Upper lobe of left lung (tissue), 6 donors: ENCODE measurements at places on chromosomes 11 and 22. TPM values are rescaled to one million over a fixed set of nuclear protein-coding genes. Genes with fewer than 3 reads are reported as not detected.

DNA sequence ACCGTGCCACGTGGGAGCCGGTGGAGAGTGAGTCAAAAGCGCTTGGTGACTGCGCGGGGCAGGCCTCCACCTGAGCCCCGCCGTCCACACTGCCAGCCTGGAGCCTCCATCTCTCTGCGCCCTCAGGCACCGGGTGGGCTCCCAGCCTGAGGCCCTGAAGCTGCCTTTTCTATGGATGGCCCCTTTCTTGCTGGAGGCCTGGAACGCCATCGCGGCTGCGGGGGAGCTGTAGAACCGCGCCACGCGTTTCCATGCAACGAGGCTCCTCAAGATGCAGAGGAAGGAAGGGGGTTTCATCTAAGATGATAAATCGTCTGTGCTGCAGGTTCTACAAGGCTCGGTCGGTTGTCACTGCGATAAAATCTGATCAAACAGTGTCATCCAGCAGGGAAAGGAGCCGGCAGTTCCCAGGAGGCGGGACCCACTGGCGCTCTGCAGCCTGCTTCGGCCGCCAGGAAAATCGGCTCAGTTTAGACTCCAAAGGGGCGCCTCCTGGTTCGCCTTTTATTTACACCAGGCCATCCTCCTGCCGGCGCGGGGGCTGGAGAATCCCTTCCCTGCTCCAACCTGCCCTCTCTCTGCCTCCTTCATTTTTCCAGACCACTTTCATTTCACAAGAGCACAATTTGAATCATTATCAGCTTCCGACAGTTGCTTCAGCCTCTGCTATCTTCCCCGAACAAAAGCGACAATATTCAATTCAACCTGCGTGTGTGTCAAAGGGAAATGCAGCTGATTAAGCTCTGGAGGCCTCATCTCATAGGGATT, 624.4 kb downstream of the BRD1 start:
- no peak for DNase-seq

- DNase-seq = no peak
Measured at GRCh38 chr11:128691802-128692752, 1.8 kb upstream of the FLI1 start.

DNA sequence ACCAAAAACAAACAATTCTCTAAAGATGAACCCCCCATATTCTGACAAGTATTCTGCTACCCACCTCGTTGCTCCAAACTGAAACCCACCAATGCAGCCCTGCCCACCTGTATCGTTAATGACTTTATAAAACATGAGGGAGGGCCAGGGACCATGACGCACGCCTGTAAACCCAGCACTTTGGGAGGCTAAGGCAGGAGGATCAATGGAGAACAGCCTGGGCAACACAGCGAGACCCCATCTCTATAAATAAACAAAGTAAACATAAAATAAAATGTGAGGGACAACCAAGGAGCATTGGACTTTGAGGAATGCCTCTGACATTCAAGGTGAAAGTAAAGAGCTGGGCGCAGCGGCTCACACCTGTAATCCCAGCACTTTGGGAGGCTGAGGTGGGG, 39.8 kb upstream of the ATXN10 start:
- no peak for DNase-seq

GRCh38 chr22:30241576-30242371, 4.8 kb downstream of the LIF start:
- no peak for DNase-seq

DNA sequence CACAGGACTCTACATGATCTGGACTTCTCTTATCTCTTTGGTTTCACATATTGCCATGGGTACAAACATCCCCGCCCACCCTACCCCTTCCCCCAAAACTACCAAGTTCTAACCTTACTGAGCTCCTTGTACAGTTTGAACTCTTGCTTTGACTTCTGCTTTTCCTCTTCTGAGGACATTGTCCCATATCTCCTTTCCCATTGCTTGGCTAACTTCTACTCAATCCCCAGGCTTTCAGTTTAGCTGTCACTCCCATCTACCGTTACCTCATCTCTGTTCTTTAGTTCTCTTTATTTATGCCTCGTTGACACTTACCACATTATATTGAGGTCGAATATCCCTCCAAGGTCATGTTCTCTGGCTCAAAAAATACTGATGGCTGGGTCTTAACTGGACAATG, 393.5 kb upstream of the CADM1 start:
- DNase-seq = no peak

- DNase-seq = peak; percentile 43
Measured at GRCh38 chr11:126282361-126282735, 545 bp upstream of the TIRAP start.

GRCh38 chr22:23231471-23232093, 51.3 kb downstream of the BCR start:
- DNase-seq = no peak

- DNase-seq = peak; percentile 26
Measured at GRCh38 chr11:34929794-34930763, 13.7 kb downstream of the PDHX start.

- no peak for DNase-seq
Measured at GRCh38 chr11:109435121-109435742, 13.2 kb downstream of the C11orf87 start.

GRCh38 chr11:103794262-103794661, 242.2 kb upstream of the DDI1 start:
- no peak for DNase-seq

GRCh38 chr22:37741312-37741795, 44.5 kb downstream of the TRIOBP start:
- peak; percentile 53 for DNase-seq

DNA sequence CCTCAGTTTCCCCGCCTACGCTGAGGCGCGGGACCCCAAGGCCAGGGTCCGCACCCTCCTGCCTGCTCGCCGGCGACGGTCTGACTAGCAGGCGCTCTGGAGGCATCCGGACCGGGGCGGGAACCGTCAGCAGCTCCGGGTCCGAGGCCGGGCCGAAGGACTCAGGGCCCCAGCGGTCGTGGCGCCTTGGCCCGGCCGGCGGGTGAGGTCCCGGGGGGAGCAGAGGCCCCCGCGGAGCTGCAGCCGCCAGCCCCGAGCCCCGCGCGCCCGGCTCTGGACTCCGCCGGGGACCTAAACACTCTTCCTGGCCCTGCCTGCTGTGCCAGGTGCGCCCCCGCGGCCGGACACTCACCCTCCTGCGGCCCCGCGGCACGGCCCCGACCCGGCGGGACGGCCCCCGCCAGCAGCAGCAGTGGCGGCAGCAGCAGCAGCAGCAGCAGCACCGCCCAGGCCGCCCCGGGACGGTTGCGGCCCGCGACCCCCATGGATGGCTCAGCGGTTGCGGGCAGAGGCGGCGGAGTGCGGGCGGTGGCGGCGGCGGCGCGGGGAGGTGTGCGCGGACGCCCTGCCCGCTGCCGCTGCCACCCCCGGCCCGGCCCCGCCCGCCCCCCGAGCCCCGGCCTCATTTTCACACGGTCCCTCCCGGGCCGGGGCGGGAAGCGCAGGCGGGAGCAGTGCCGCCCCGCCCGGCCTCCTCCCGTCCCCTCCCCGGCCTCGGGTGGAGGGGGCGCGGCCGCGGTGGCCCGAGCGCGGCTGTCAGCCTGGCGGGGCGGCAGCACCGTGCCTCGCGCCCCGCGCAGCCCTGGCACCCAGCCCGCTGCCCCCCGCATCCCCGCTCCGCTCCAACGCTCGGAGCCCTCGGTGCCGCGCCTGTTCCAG, at the start of gene SCUBE2:
SCUBE2 (minus strand) TSS at position 556 of the 879 bp plus-strand sequence; CDS start at position 485, 71 bp downstream.
- no peak for DNase-seq

DNA sequence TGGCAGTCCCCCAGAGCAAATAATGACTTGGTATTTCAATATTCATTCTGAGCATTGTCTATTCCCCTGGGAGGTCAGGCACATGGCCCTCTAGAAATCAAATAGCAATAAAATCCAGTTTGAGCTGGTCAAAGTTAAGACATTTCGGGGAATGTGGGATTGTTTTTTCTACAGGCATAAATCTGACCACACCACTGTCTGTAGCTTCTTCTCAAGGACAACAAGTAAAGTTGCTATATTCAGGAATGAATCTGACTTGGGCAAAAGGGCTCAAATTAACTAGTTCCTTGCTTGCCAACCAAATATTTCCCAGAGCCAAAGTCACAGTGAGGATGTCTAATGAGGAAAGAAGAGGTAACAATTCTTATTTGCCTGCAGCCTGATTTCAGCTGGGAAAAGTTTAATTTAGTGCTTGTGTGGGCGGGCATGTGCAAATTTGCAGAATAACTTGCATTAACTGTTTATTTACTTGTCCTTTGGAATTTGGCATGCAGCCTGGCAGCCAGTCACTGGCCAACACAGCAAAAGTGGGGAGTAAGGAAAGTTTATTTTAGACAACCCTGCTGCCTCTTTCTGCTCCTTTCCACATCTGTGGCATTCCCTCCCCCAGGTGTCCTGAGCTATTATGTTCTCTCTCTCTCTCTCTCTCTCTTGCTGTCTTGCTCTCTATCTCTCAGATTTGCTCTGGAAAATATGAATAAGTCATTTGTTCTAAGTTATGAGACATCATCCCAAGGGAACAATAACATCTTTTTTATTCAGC, 51.2 kb upstream of the ARHGAP20 start:
- no peak for DNase-seq

DNA sequence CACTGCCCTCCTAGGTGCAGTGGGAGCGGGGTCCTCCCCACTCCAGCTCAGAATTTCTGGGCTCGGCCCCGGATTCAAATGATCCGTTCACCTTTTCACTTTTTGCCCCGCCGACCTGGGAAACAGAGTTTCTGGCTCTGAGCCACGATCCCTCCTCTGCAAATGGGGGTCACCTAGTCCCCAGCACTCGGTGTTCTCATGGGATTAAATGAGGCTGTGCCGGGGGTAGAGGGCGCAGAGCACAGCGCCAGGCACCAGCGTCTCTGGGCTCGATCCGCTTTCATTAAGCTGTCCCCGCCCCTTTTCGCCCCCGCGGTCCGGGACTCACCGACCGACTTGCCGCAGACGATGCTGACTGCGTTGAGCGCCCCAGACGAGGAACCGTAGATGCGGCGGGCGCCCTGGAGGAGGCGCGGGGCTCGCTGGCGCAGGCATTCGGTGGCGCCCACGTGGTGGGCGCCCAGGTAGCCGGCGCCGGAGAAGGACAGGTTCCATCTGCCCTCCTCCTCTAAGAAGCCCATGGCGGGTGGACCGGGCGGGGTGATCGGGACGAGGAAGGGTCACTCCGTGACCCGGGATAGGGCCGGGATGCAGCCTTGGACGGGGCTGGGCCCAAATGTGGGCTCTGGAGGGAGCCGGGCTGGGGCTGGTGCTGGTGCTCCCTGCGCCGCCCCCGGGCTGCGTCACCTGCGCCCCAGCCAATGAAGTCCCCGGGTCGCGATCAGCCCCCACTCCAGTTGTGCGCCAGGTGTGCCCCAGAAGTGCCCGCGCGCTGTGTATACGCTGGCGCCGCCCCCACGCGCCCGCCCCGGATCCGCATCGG, at the start of gene PNPLA5:
PNPLA5 (minus strand) TSS at position 654 of the 823 bp plus-strand sequence; CDS start at position 521, 133 bp downstream.
- no peak for DNase-seq

DNA sequence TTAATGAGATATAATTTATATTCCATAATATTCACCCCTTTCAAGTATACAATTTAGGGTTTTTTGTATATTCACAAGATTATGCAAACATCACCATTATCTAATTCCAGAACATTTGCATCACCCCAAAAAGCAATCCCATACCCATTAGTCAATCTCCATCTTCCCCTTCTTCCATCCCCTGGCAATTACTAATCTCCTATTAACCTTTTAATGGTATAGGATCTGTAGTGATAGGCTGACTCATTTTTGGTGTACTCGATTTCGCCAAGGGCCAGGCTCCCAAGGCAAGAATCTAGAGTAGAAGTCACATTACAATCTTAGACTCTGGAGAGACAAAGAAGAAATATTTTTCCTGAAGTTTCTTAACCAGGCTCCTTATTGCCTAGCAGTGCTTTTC, 113.4 kb downstream of the GAB2 start:
- no peak for DNase-seq

DNA sequence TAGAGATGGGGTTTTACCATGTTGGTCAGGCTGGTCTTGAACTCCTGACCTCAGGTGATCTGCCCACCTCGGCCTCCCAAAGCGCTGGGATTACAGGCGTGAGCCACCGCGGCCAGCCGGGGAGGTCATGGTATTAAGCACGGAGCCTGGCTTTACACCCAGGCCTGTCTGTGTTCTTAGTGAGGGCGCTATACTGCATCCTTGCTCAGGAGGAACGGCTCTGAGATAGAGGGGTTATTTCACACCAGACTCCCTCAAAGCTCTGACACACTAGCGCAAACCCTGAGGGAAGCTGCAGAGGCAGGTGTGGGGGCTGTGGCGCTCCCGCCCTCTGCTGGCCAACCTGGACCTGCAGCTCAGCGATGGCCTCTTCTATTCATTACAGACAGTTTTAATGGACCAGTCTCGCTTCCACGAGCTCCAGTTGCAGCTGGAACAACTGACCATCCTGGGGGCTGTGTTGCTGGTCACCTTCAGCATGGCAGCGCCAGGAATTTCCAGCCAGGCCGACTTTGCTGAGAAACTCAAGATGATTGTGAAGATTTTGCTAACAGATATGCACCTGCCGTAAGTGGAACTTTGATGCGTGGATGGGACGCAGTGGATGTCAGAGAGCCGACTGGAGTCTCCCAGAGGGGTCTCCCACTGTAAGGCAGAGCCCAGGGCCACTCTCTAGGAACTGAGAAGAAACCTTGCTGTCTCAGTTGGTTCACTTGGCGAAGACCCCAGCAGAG, 26.2 kb downstream of the TCP11L1 start:
- DNase-seq = peak; percentile 73

DNA sequence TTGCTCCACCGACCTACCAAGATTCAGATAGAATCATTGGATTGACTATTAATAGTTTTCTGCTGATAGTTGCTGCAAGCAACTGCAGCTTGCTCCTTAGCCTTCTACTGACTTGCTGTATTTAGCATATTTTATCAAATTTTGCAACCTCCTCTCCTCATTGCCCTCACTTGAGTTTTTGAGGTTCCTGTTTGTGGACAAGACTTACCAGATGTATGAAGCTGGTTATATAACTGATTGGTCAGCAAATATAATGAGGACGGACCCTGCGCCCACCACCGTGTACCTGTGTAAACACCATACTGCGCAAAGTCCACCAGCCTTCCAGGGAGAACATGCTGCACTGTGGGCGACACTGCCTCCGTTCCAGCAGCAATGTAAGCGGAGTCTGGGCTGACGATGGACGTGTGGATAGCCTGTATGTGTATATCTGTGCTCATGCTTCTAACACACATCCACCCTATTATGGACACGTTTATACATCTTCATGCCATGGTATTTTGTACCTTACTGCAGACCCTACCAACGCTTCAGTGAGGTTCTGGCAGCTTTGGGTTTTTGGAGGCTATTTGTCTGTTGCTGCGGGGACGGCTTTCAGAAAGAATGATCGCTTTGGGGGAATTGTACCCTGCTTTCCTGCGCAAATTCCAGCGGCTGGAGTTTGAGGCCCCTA, 1.5 kb upstream of the USP18 start:
- DNase-seq = no peak

Gene MUC6
- 4.2 TPM for total RNA-seq

Gene SCN4B
- 5.5 TPM for total RNA-seq

Gene LRRC32
- total RNA-seq = 41.3 TPM

Gene IGF2
- 24.4 TPM for total RNA-seq

Gene EML3
- total RNA-seq = 83.2 TPM

Gene IFITM10
- 20.3 TPM for total RNA-seq

Gene LIF
- 2.1 TPM for total RNA-seq

Gene PATE4
- not detected for total RNA-seq

Gene CSF2RB
- total RNA-seq = 12.0 TPM

Gene RBM4B
- 15.7 TPM for total RNA-seq

Gene CTR9
- 14.7 TPM for total RNA-seq

Gene OR8G5
- not detected for total RNA-seq
